Renal cortical epithelial cell (primary cell): ENCODE measurements at places on chromosomes 5 and 9. TPM values are rescaled to one million over a fixed set of nuclear protein-coding genes. Genes with fewer than 3 reads are reported as not detected.

DNA sequence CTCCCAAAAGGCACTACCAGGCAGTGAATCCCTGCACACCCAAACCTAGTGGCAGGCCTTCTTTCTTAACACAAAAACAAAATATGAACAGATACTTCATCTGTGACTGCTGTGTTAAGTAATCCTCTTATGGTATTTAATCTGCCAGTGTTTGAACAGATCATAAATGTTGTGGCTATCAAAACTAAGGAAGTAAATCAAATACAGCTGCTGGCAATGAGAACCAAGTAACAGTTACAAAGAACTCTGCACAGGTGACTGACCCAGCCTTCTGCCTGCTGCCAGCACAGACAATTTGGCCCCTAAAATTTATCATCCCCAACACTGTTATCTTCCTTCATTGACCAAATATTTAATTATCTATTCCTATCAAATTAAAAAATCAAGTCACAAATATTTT, 78.0 kb downstream of the GNAQ start:
- no peak for DNase-seq

DNA sequence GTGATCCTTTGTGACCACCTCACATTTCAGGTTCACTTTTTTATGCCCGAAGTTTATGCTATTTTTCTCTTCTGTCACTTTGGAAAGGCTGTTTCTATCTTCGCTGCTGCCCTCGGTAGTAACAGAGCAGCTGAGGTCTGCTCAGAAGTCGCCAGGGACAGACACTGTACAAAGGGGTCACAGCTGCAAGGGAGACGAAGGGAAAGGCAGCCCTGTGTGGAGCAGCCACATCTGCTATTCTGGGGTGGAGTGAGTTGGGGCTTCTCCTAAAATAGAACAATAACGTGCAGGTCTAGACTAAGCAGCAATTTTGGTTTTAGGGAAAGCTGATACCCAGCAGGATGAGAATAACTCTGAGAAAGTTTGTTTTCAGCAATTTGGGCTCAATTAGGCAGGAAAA, 72.5 kb downstream of the ACTL7B start:
- no peak for DNase-seq

GRCh38 chr9:20353524-20353923, 268.8 kb downstream of the MLLT3 start:
- no peak for DNase-seq

DNA sequence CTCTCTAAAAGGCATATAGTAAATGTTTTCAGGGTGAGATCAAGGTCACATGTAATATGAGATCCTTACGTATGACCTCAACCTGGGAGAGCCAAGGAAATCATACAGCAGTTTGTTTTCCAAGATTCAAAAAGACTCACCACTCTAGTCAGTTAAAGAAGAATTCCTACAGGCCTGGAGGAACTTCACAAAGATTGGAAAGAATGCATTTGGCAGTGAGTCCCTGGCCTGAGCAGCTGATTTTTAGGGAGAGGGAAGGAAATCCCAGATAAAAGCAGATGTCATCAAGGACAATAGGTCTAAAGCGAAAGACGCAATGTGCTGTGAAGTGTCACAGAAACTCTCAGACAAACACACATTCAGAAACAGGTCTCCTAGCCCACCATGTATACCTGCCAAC, 424.0 kb upstream of the ZNF462 start:
- DNase-seq, result no peak

GRCh38 chr9:118177241-118177640, 473.0 kb downstream of the TLR4 start:
- no peak for DNase-seq

DNA sequence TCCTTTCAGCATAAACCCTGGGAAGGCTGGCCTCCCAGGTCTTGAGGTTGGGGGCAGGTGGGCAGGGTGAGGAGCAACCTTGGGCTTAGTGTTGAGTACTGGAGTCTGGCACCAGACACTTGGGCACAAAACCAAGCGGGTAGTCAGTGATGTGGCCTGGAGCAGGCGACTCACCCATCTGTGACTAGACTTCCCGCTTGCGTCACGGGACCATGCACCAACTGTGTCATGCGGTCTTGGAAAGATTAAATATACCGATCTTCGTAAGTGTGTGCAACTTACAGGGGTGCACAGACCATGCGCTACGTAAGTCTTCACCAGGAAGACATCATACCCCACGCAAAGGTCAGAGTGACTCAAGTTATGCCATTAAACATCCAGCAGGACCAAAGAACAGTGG, 304.4 kb upstream of the IRX4 start:
- no peak for DNase-seq

GRCh38 chr5:146284016-146284415, 54.6 kb upstream of the POU4F3 start:
- no peak for DNase-seq

GRCh38 chr5:96901384-96901783, 25.1 kb downstream of the ERAP2 start:
- no peak for DNase-seq

DNA sequence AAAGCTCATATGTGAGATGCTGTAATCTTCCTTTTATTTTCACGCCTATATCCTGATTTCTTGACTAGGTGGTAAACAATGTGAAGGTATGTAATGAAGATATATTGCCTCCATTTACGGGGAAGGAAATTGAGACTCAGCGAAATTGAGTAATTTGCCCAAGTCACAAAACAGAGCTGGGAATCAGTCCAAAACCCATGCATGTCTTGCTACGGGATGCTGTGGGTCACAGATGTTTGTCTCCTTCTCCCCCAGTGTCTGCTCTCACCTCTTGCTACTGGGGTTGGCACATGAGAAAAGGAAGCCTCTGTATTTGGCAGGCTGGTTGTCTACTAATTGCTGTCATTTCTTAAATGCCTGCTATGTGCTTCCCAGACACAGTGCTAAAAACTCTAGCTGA, 53.7 kb upstream of the TEX48 start:
- no peak for DNase-seq

DNA sequence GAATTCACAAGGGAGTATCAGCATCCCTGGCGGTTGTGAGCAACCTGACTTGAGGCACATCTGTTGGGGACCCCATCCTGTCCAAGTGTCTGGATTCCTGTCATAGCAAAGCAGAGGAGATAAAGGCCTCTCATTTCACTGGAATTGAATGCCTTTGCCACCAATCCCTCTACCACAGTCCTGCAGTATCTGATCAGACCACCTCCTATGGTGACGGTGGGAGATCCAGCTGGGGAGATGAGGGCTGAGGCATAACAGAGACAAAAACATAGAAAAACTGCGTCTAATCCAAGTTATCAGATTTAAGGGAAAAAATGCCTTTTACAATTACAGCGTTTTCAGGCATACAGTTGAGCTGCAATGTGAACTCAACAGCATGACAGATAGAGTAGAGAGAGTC, 160.7 kb upstream of the TRPC7 start:
- no peak for DNase-seq

DNA sequence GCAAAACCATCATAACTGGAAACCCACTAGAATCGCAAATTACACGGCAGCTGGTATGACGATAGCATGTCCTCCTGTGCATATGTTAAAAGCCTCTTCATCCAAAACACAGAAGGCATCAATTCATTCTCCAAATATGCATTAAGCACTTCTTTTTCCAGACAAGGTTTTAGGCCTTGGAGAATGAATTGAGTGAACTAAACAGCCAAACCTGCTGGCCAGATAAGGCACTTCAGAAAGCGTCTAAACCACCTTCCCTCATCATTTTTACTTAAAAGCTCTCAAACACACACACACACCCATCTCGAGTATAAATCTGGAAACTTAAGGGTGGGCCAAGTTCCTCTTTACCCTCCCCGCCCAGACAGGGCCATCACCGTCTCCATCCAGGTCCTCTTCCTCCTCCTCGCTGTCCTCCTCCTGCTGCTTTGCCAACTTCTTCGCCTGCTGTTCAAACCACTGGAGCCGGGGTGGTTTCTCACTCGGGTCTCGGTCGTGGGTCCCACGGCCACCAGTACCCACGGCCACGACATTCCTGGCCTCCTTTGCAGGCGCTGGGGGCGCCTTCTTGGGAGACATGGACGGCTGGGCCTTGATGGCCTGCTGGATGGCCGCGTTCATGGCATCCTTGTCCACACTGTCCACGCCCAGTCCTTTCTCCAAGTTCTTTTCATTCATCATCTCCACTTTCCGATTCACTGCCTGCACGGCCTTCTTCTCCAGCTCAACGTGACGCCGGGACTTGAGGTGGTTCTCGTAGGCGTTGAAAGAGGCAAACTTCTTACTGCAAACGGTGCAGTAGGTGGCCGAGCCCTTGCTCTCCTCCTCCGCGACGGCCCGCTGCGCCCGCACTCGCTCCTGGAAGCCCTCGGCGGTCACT, 696 bp downstream of the ZNF622 start:
- DNase-seq, result no peak

DNA sequence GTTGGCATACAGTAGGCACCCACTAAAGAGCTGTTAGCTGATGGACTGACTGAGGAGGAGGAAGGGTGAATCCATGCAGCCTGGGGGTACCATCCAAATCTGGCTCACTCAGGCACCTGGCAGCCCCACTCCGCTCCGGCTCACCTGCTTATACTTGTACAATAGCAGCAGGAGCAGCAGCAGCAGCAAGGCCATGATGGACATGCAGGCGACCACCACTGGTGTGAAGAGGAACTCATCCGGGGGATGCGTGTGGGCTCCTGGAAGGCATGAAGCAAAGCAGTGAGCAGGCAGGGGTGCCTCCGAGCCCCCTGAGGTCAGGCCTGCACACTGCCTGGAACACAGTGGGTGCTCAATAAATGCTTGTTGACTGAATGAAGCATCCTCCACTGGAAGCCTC, 18.3 kb downstream of the CSF1R start:
- no peak for DNase-seq

GRCh38 chr5:139167952-139168720, 30.0 kb downstream of the SIL1 start:
- no peak for DNase-seq

DNA sequence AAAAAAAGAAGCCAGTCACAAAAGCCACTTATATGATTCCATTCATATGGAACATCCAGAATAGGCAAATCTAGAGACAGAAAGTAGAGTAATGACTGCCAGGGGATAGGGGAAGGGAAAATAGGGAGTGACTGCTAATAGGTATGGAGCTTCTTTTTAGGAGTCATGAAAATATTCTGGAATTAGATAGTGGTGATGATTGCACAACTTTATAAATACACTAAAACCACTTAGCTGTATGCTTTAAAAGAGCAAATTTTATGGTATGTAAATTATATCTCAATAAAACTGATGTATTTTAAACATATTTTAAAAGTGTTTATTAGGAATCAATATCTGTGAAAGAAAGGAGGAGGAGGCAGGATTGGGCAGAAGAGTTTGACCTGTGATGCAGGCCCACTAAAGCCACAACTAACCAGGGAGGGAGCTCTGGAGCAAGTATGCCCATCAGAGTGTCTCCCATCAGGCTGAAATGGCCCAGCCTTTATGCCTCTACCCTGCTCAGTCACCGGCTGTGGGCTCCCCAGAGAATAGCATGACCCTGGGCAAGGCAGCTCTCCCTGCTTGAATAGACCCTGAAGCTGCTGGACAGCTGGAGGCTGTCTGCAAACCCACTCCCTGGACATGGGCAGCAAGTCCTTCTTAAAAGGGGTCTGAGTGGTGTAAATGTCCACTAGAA, 96.0 kb upstream of the SLC44A1 start:
- no peak for DNase-seq

GRCh38 chr5:150059623-150060022, 26.7 kb downstream of the CSF1R start:
- no peak for DNase-seq

DNA sequence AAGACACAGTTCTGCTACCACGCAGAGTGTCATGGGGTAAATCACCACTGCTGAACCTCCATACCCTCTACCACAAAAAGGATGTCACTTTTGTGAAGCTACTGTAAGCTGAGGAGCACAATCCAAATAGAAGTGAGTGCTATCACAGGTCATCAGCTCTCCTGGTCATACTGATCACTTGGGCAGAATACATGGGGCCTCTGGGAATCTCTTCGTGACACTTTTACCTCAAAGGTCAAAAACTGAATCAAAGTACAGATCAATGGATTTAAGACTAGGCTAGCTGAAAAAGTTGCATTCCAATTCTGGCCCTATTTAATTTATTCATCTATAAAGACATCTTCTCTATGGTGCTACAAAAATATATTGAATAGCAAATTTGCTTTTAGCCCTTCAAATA, 115.5 kb downstream of the MPDZ start:
- DNase-seq, result no peak

GRCh38 chr5:126445502-126446174, 22.4 kb downstream of the GRAMD2B start:
- DNase-seq, result no peak

DNA sequence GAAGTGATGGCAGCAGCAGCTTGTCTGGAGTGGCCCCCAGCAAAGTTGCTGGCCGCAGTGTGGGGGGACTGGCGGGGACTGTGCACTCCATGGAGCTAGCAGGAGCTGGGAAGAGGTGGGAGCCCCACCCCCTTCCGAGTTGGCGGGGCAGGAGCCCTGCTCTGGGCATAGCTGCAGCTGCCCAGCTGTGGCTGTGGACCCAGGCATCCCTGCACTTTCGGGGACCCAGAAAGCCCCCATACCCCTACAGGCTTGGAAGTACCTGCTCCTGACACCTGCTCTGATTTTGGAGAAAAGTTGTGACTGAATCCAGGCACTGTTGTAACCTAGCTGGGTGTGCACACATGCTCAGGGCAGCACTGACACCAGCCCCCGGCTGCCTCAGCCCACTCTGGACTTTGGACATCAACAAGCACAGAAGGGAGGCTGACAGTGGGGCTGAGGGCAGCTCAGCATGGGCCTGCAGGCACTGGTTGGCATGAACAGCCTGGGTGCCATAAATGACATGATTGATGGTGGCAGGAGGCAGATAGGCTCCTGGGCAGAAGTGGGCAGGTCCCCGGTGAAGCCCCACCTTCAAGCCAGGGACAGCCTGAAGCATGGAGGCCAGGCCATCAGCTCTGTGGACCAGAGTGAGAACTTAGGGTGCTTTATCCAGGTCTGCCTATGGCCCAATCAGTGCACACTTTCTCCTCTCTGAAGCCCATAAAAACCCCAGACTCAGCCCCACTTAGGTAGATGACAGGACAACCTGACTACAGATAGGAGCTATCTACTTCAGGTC, 12.6 kb downstream of the LMBRD2 start:
- no peak for DNase-seq

SLC46A2 gene
- not detected in 2 replicates for total RNA-seq

OBP2B gene
- not detected in 2 replicates for total RNA-seq

PIP5KL1 gene
- 0.65 and 2.1 TPM in 2 replicates for total RNA-seq

ELOVL7 gene
- total RNA-seq, result 17.5 and 27.3 TPM in 2 replicates

CDH6 gene
- 207 and 416 TPM in 2 replicates for total RNA-seq

CDHR2 gene
- total RNA-seq, result not detected in 2 replicates

NMUR2 gene
- not detected in 2 replicates for total RNA-seq

SOX30 gene
- 0.05 and 0.17 TPM in 2 replicates for total RNA-seq

CDX1 gene
- total RNA-seq, result not detected in 2 replicates
